ENCODE measurements at places on chromosomes 5 and 9.

- peak; percentile 73 for DNase-seq
Measured at GRCh38 chr5:157994906-157995519, 136.1 kb upstream of the CLINT1 start.

DNA sequence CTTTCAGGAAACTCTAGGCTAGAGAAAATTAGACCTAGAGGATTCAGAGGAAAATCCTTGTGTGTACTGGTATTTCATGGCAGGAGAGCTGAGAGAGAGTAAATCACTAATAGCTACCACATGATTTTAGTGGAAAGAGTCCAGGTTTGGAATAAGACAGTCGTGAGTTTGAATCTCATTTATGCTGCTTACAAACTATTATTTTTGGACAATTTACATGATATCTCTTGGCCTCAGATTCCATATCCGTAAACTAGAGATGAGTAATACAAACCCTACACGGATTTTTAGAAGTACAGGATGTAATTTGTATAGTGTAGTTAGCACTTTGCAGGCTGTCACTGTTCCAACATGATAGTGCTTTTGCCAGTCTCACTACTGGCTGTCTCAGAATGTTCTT, 2.7 kb downstream of the IL31RA start:
- no peak for DNase-seq

GRCh38 chr5:82719368-82719767, 357.8 kb downstream of the TMEM167A start:
- no peak for DNase-seq

GRCh38 chr5:8944005-8944404, 601.9 kb downstream of the SEMA5A start:
- DNase-seq, result no peak

DNA sequence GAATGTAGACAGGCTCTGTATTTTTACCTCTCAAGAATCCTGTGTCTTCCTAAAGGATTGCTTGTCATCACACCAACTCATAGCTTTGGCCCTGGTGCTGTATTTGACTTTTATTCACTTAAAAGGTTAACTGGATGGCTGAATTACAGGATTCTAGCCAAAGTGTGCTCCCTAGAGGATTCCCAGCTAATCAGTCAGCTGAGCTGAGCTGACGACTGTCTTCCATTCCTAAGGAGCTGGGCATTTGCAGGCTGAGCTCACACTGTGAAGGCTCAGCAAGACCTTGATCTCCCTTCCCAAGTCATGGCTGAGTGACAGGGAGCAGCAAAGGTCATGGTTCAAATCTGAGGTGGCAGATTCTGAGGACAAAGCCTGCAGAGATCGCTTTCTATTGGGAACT, 59.0 kb upstream of the PALM2AKAP2 start:
- no peak for DNase-seq
